ENCODE measurements at places on chromosomes 3 and 15.

DNA sequence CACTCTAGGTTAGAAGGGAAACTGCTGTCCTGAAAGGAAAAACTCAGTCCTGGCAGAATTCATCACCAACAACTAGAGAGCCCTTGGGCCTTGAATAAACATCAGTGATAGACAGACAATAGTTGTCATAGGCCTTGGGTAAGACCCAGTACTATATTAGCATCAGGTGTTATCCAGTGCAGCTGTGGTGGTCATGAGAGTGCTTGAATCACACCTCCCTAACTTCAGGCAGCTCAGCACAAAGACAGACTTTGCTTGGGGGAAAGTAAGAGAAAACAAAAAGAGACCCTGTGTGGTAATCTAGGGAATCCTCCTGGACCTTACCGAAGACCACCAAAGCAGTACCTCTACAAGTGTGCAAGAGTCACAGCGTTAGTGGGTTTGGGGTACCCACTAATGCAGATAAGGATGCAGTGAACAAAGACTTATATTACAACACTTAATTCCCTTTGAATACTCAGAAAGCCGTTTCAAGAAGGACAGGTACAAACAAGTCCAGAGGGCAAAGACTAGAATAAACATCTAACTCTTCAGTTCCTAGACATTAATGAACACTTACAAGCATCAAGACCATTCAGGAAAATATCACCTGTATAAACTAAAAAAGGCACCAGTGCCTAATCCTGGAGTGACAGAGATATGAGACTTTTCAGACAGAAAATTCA lies 332.3 kb upstream of the EPHA3 start:
- DNase-seq: no peak

DNA sequence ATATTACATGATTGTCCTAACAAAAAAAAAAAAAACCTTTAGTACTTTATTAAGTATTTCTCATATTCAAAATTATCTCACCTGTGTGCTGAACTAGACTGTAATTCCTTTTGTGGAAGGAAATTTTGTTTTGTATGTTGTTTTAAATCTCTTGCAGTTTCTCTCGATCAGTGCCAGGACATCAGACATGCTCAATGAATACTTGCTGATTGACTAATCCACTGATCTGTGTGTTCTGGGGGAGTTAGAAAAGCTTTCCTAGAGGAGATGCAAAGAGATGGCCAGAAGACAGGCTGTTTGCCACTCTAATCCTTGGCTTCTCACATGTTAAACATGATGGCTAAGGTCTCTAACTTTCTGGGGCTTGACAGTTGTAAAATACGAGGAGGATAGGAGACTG lies 233.3 kb upstream of the NR2E3 start:
- DNase-seq: no peak

GRCh38 chr3:144466540-144466939 lies 494.9 kb downstream of the DIPK2A start:
- no peak for DNase-seq

DNA sequence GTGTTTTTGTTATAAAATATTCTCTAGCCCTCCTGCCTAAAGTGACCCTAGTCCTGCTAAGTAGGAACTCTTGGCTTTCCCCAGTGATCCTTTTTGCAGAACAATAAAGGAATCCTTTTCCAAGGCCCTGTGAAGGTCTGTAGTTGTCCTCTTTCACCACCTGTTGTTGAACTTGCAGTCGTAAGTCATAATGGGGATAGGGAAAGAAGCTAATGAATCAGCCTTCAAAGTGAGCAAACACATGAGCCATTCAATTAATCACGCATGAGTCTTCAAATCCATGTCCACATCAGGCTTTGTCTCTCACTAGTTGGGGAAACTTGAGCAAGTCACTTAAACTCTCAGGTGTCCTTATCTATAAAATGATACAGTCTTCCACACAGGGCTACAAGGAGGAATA lies 27.6 kb downstream of the ZNF860 start:
- no peak for DNase-seq

Measured in activated T-helper 2 cell treated with anti-CD3 and anti-CD28 coated beads, Interferon-gamma antibody, Interleukin-2, Interleukin-4, amounts not matched to agents 10 μg/mL and 5 μg/mL and 100 μg/mL, durations not matched to agents 14 hours and 24 hours and 36 hours (primary cell).